CD4-positive, alpha-beta T cell treated with Interleukin-15 for 4 hours (primary cell): ENCODE measurements at places on chromosomes 2 and 18.
A peak's percentile ranks its signal among the peaks of the same experiment; 100 is the strongest.

DNA sequence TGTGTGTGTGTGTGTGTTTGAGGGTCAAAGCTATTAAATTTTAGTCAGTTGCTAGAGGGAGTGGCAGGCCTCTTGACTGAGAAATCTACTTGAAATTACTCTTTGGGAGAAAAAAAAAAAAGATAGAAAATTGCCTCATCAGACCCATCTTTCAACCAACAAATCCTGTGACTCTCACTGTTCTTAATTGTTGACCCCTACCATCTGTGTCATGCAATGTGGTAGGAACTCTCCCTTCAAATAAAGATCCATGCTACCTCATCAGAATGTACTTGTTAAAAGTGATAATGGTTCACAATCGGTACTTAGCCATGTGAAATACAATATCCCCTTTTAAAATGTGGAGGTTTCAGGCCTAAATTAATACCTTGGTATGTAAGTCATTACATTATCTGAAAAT is 670.8 kb upstream of the FANCL start:
- DNase-seq, result no peak

DNA sequence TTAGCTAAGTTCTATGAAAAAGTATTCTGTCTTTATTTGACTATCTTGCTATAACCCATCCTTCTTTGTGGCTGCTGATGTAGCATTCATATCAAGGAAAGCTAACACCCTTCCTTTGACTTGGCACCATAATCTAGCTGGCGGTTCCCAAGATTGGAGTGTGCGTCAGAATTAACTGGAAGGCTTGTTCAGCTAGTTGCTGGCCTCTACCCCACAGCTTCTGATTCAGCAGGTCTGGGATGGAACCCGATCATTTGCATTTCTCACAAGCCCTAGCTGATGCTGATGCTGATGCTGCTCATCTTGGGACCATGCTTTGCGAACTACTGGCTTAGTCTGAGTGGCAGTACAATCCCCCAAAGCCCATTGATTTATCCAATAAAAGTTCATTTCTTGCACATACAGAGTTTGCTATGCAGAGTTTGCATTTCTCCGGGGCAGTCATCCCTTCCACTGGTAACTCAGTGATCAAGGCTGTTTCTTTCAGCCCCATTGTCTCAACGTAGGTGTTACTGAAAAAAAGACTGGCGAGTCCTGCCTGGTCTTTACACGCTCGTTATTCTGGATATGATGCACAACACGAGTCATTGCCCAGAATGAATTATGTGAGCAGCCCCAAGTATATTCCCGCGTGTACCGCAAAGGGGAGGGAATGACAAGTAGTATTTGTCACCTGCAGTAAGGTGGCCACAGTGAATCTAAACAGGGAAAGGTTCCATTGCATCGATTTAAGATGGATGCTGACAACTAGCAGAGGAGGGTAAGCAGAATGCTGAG is 96.5 kb downstream of the ZNF532 start:
- DNase-seq, result no peak

DNA sequence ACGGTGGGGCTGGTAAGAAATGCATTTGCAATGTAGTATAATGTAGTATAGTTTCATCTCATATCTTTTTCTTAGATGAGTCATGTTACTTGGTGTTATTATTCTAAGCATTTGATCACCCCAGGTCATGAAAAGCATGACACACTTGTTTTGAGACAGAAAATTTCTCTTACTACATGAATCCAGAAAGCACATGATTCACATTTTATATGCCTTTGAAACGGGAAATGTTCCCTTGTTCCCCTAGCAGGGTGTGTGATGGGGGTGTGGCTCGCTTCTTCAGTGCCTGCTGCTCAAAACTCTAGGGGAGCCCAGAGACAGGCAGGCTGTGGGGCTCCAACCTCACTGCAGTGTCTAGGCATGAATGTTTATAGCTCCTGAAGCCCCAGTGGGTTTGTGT is 116.0 kb upstream of the RAB27B start:
- DNase-seq, result no peak

GRCh38 chr2:6826081-6826913 is 39.4 kb downstream of the CMPK2 start:
- DNase-seq, result peak; percentile 64

- no peak for DNase-seq
These were observed 1.5 kb downstream of the TET3 start for GRCh38 chr2:73986085-73986681.

GRCh38 chr2:55903727-55904126 is 19.9 kb downstream of the EFEMP1 start:
- no peak for DNase-seq

DNA sequence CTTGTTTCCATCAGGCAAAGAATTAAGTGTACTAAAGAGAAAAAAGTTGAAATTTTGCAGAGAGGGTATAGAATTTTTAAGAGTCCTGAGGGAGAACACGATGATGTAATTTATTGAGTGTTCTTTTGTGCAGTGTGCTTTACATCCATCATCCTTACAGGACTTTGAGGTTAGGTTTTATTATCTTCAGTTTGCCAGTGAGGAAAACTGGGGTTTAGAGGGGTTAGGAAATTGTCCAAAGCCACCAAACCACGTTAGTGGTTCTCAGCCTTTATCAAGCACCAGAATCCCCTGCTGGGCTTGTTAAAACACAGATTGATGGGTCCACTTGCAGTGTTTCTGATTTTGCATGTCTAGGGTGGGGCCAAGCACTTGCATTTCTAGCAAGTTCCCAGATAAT is 277.5 kb downstream of the KCNS3 start:
- no peak for DNase-seq

DNA sequence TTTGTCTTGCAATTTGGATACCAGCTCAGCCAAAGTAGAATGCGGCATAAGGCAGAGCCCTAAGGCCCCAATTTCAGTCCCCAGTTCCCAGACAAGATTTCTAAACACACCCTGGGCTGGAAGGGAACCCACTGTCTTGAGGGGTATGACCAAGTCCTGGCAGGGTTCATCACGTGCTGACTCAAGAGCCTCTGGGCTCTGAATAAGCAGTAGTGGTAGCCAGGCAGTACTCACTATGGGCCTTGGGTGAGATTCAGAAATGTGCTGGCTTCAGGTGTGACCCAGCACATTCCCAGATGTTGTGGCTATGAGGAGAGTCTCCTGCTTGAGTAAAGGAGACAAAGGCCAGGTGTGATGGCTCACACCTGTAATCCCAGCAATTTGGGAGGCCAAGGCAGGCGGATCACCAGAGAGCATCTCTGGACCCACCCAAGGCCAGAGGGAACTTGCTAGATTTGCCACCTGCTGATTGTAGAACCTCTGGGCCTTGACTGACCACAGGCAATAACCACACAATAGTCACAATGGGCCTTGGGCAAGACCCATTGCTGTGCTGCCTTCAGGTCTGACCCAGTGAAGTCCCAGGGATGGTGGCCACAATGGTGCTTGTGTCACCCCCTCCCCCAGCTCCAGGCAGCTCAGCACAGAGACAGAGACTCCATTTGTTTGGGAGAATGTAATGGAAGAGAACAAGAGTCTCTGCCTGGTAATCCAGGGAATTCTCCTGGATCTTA is 74.9 kb downstream of the ATL2 start:
- no peak for DNase-seq

- DNase-seq, result no peak
These were observed 681.7 kb upstream of the FSHR start for GRCh38 chr2:49836017-49836416.

- no peak for DNase-seq
These were observed 67.5 kb downstream of the LTBP1 start for GRCh38 chr2:33014268-33014667.

DNA sequence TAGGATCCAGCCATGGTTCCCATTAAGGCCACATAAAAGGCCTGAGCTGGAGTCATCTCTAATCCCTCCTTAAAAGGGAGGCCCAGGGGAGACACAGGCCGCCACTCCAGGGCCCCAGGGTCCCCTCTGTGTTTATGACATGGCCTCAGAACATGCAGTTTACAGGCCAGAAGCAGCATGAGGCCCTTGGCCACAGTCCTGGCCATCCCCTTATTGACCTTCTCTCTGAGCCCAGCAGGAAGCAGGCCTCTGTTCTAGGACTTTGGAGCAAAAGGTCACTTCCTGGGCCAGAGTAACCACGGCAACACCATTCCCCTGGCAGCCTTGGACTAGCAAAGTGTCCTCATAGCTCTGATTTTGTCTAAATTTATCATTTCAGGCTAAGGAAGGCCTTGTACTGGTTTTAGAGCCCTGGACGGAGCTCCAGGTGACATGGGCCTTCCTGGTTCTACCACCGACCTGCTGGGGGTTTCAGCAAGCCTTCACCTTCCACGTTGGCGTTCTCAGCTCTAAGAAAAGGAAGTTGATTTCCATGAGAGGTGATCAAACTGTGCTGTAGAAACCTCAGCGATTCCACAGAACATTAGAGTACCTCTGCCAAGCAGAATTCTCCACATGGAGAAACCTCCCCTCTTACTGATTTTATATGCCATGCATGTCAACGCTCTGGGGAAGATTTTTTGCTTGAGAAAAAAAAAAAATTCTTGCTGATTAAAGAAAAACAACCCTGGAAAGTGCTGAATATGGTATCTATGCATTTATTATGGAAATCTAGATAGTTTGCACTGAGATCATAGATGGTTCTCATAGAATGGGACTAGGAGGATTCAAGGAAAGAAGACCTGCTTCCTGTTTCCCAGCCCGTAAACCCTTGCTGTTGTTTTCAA is 53.7 kb downstream of the HS1BP3 start:
- DNase-seq, result no peak

GRCh38 chr2:148987286-148987685 is 51.2 kb upstream of the LYPD6B start:
- no peak for DNase-seq

GRCh38 chr2:54634564-54635511 is 88.6 kb upstream of the EML6 start:
- DNase-seq, result no peak

DNA sequence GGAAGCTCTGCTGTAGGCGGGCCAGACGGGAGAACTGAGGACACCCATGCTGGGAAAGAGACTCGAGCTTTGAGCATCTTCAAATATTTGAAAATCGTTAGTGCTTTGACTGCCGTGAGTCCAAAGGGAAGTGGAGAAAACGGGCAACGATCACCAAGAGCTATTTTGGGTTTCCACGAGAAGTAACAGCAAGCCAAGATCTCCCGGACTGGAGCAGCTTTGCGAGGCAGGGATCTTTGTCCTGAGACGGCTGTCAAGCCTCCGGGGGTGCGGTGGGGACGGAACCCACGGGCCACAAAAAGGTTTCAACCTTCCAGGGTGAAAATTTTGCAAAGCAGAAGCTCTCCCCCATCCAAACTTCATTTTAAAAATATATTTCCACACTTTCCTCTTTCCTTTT is 195.8 kb downstream of the NDUFA10 start:
- no peak for DNase-seq

- no peak for DNase-seq
These were observed 294.2 kb downstream of the FIGN start for GRCh38 chr2:163441603-163442002.

DNA sequence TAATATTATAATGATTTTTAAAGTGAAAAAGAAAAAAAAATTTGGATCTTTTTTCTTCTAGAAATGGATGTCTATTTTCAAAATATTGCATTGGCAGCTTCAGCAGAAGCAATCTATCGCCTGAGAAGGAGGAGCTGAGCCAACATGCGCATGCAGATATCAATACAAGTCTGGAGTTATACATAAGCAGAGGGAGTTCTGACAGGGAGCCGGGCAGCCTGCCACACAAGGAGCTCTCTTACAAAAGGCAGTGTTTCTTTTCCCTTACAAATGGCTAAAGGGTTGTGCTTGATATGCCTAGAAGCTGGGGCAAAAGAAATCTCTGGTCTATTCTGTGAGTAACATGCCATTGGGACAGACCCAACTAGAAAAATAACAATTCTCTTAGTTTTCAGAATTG is 291.9 kb upstream of the TRIB2 start:
- no peak for DNase-seq

DNA sequence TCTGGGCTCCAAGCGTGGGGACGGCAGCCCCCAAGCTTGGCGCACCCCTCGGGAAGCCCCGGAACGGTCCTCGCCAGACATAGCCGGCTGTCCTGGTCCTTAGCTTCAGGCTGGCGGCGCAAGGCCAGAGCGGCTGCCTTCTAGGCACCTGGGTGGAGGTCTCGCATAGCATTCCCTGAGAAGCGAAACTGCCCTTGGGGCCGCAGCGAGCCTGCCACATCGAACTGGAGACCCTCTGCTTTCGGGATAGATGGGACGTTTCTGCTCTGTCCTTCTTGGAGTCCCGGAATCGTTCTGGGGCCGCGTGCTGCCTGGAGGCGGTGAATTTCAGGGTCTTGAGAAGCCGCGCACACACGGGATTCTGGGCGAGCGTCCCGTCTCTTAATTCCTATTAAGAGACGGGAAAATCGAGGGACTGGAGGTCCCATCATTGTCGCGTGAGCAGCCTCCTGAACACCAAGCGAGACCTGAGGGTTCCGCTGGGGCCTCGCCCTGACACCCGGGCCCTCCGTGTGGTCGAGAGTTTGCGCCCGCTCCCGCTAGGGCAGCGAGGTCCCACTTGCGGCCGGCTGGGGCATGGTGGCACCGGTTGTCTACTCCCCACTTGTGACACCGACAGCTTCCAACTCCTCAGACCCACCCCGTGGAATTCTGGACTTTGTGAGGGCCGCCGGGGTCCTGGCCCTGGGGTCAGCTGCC is 9.7 kb upstream of the EN1 start:
- DNase-seq, result no peak

DNA sequence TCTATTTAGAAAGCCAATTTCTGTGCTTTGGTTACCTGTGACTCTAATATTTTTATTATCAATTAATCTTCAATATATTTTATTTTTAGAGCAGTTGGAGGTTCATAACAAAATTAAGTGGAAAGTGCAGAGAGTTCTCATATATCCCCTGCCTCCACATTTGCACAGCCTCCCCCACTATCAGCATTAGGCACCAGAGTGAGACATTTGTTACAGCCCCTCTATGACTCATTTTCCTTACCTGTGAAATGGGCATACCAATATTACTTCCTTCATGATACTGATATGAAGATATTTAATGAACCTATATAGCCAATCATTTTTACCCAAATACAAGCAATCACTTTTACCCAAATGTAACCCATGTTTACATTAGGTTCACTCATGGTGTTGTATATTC is 34.0 kb upstream of the CYTIP start:
- no peak for DNase-seq

DNA sequence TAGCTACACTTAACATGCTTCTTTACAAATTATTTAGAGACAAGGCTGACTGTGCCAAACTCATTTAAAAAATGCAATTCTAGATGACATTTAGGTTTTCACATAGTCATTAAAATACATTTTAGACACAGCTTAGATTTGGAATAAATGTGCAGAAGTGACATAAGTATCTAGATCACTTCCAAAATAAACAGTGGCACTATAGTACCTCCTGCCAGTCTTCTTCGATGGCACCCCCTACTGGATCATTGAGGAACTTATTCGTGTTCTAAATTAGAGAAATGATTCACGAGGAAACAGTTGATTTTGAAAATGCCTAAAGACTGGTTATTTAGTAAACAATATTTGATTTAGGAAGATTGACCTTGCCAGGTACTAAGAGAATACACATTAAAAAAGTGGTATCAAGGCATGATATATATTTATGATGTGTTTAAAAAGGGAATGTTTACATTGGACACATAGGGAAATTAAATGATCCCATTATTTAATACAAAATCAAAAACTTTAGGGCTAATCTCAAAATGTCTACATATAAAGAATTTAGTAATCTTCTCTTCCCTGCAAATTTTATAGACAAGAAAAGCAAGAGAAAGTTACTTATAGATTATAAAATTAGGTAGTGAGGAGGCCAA is 323.9 kb downstream of the XIRP2 start:
- DNase-seq, result no peak

- peak; percentile 81 for DNase-seq
These were observed at the start of gene SPOPL for GRCh38 chr2:138501425-138502254. Gene SPOPL (plus strand): TSS chr2:138501770. CDS start chr2:138550217, 48,447 bp downstream.
